Naive thymus-derived CD8-positive, alpha-beta T cell (primary cell): ENCODE measurements at places on chromosomes 6 and 20.

- DNase-seq: no peak
These were observed 58.0 kb upstream of the FRMD1 start for GRCh38 chr6:168137024-168137423.

DNA sequence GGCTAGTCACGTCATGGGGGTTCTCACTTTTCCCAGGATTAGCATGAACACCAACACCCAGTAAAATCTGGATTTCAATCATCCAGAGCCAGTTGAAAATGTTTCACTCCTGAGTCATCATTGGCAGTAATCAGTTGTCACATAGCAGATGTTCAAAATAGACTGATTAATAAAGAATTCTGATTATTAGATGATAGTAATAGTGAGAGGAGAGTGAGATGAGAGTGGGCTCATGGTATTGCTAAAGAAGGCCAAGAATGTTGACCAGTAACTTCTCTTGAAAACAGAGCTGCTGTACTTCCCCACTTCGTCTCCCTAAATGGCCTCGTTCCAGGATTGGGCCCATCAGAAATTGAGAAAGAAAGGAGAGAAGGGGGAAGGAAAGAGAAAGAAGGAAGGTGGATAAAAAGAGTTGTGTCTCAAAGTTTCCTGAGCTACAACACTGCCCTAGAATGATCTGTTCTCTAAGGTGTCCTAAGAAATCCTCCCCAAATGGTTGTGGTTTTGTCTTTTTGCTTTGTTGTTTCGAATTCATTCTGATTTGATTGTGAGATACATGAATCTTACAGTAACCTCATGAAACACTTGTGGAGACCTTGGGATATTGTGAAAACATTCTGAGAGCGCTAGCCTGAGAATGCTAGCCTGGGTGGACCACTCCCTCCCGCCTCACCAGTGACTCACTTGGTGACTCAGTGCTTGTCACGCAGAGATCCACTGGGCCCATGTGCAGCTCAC, 502.2 kb upstream of the JARID2 start:
- DNase-seq: no peak

GRCh38 chr6:157652601-157653363, 170.3 kb upstream of the SNX9 start:
- no peak for DNase-seq

- no peak for DNase-seq
These were observed 102.1 kb downstream of the CEBPB start for GRCh38 chr20:50292591-50293283.

- DNase-seq: no peak
These were observed 8.6 kb upstream of the SLC4A11 start for GRCh38 chr20:3247638-3248037.

DNA sequence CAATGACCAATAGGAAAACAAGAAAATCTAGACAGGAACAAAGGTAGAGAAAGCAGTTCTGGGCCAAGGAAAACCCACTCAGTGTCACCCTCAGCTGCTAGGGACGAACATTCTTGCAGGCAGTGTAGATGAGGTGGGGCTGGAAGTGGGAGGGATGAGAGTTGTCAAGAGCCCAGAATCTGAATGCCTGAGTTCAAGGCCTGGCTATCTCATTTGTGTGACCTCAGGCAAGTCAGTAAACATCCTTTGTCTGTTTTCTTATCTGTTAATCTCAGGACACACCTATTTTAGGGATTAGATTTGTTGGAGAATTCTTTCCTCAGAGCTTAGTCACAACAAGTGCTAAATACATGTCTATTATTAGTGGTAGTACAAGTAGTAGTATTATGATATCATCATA, 50.9 kb upstream of the KIF16B start:
- no peak for DNase-seq
